Pulmonary artery endothelial cell (primary cell): ENCODE measurements at places on chromosomes 13 and 19. TPM values are rescaled to one million over a fixed set of nuclear protein-coding genes. Genes with fewer than 3 reads are reported as not detected.

CD37 gene
- not detected in 2 replicates for total RNA-seq

DNA sequence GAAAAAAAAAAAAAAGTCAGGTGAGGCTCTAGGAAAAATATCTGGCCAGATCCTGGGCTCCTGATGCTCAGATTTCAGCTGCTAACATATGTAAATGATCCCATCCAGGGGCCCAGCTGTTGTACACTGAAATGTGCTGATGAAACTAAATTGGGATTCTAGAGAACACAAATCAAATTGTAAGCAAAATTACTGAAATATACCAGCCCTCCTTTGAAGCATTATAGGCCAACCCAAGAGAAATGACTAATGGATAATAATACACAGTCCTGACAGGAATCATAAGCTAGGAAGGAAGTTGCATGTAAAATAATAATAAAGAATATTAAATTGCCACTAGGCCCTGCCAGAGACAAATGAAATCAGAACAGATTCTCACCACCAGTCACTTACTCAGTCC is 17.8 kb downstream of the KCTD12 start:
- DNase-seq, result no peak

DNA sequence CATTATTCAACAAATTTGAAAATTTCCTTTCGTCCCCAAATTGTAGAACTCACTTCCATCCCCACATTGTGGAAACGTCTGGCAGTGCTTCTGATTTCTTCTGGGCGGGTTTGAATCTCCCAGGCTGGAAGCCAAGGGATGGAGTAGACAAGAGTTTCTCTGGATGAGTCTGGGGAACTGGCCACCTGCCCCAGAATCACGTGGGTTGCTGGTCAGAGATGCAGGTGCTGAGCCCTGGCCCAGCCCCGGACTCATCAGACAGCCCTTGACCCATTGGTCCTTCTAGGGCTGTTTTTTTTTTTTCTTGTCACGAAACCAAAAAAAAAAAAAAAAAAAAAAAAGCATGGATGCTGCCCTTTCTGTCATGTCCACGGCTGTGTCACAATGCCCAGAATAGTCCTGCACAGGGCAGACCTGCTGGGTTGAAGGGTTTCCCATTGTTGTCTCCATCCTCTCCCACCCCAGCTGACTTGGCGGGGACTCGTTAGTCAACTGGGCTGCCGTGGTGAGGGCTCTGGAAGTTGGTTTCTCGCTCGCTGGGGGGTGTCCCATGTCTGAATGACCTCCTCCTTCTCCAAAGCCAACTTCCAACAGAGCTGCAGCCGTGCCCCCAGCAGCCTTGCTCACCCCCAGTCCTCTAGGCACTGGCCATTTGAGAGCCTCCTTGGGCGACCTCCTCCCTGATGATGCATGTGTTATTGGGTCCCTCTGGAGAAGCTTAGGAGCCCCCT is 12.8 kb downstream of the CHST8 start:
- no peak for DNase-seq

DBP gene
- 0.85 and 2.2 TPM in 2 replicates for total RNA-seq

ZNF20 gene
- total RNA-seq, result 2.7 and 3.7 TPM in 2 replicates

DNA sequence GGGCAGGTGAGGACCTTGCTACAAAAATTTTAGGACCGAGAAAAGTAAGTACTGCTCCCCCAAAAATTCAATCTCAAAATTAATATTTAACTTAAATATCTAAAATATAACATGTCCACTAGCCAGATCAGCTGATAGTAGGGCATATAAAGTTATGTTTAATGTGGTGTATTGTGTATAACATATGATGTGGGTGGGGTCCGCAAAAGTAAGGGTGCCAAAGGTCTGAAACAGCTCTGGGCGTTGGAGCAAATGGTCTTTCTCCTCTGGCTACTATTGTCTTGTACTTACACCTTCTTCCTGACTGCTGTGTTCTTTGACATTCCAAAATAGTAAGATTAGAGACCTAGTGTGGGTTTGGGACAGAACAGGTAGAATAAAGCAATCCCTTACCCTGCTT is 41.2 kb downstream of the HTR2A start:
- DNase-seq, result no peak

DNA sequence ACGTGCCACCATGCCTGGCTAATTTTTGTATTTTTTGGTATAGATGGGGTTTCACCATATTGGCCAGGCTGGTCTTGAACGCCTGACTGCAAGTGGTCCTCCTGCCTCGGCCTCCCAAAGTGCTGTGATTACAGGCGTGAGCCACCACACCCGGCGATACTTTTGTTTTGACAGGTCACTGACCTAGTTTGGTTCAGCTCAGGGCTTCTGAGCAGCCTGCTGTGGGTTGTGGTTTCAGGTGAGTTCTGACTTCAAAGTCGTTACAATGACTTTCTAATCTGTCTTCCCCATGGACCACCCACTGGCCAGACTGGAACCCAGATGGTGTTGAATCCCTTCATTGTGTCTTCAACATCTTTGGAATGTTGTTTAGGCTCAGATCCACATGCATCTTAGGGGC is 73.8 kb downstream of the TRPM4 start:
- DNase-seq, result no peak

DNA sequence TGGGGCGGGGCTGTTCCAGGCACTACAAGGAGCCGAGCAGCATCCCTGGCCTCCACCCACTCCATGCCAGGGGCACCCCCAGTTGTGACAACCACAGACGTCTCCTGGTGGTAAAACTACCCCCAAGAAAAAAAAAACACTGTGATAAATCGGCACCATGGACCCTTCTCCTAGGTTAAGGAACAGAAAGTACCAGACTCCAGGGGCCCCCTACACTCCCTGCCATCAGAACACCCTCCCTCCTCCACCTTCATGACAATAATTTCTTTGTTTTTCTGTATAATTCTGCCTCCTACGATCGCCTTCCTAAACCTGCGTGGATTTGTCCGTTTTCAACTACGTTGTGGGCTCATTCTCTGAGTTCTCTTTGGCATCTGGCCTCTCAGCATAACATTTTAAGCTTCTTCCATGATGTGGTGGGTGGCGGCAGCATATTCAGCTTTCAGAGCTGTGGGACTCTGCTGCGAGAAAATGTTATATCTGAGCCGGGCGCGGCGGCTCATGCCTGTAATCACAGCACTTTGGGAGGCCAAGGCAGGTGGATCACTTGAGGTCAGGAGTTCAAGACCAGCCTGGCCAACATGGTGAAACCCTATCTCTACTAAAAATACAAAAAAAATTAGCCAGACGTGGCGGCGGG is 8.6 kb downstream of the TLE2 start:
- no peak for DNase-seq

OR7G2 gene
- not detected in 2 replicates for total RNA-seq

DNA sequence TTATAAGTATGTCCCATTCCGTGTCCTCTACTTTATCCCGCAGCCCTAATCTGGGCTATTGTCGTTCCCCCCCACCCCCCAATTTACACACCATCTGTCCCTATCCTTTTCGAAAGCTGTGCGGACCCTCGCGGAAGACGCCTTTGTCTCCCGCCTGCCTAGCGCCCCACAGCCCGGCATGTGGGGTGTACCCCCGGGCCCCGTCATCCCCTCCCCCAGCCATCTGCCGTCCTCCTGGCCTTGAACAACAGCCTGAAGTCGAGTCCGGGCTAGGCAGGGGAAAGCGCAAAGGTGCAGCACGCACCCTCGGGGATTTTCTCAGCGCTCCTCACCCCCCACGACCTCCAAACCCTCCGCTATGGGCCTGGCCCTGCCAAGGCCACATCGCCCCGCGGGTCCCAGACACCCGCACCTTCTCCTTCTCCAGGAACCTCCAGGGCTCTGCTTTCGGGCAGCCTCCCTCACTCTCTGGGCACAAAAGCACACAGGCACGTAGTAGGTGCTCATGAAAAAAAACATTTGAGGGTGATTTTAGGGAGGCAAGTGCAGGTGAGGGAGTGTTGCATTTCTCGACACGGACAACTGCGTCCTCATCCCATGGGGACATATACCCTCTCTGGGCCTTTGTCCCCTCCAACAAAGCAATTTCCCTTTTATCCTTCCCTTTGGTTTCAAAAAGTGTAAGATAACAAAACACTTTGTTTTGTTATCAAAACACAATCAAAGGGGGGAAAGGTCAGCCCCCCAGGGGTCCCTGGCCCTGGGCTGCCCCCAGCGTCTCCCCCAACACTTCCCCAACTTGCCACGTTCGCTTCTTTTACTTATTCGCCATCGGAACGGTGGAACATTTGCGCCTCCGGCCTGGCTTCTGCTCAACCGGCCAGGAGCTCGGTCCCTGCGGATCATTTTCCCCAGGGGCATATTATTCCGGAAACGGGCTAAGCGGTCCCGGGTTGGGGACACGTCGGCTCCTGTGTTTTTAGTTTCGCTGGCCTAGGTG is 16.4 kb downstream of the CCDC124 start:
- no peak for DNase-seq

NCR1 gene
- total RNA-seq, result not detected in 2 replicates

DNA sequence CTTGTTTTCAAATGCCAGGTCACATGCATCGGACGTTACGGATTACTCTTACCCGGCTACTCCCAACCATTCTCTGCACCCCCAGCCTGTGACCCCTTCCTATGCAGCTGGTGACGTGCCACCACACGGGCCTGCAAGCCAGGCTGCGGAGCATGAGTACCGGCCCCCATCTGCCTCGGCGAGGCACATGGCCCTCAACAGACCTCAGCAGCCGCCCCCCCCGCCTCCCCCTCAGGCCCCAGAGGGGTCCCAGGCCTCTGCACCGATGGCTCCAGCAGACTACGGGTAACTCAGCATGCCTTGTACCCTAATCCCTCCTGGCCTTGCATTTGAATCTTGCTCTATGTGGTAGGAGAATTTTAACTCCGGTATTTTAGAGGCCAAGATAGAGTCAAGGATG is 79.5 kb downstream of the GPR12 start:
- DNase-seq, result no peak
